ENCODE measurements at places on chromosomes 4 and X.

DNA sequence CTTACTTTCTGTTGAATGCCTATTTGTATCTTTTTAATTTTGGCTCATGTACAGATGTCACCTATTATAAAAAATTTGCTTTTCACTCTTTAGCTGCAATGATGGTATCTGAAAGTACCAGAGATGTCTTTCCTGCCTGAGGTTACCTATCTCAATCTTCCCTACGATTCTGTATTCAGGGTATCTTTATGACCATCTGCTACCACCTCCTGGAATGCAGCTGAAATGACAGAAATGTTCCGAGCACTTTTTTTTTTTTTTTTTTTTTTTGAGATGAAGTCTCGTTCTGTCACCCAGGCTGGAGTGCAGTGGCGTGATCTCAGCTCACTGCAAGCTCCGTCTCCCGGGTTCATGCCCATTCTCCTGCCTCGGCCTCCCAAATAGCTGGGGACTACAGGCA is 136.4 kb downstream of the REPS2 start:
- DNase-seq = no peak

DNA sequence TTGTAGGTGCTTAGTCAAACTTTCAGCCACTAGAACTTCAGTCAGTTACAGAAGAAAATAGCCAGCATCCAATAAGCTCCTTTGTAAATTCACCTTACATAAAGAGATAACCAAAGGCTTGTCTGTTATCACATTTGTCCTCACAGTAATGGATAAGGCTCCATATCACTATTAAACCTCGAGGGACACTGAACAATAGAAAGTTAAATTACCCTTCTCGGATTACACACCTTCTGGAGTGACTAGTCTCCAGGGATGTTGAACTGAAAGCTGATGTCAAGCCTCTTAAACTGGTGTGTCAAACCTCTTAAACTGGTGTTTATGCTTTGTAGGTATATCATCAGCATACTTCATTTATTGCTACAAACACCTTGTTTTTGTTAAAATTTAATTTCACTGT is 639.0 kb downstream of the CENPC start:
- DNase-seq = no peak

GRCh38 chr4:187118602-187119120 is 395.0 kb upstream of the FAT1 start:
- DNase-seq = no peak

DNA sequence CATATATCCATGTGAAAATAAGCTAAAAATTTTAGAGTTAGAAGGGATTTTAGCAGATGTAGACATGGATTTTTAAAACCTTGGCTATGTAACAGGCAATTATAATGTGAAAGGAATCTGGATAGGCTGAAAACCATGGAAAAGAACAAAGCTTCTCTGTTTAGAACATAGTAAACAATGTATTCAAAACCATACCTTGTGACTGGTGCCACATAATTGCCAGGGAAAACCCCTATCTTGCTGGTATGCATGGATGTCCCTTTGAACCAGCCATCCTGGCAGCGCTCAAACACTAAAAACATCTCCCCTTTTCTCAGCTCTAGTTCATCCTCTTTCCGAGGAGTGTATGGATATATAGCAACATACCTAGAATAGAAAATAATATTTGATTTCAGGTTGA is 110.6 kb upstream of the CBR4 start:
- DNase-seq = no peak

- no peak for DNase-seq
These were observed 20.8 kb upstream of the TMEM184C start for GRCh38 chr4:147596377-147596776.

DNA sequence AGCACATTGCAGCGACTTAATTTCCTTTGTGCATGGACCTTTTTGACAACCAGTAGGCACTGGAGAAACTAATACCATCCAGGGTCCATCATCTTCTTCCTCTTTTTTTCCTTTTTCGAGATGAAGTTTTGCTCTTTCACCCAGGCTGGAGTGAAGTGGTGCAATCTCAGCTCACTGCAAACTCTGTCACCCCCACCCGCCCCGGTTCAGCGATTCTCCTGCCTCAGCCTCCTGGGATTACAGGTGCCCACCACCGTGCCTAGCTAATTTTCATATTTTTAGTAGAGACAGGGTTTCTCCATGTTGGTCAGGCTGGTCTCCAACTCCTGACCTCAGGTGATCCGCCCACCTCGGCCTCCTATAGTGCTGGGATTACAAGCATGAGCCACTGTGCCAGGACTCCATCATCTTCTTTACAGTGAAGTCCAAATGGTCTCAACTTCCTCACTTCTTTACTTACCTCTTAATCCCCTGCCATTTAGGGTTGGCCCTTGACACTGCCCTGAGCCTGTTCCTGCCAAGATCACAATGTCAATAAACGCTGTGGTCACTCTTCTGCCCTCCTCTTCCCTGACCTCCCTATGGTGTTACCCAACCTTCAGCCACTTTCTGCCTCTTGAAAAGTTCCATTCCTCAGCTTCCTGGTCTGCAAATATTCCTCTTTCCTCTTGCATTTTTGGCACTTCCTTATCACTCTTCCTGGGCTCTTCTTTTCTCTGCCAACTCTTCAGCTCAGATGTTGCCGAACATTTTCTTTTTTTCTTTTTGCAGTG is 119.8 kb upstream of the SLC34A2 start:
- DNase-seq = no peak

GRCh38 chr4:11153171-11153750 is 275.4 kb downstream of the HS3ST1 start:
- DNase-seq = no peak

DNA sequence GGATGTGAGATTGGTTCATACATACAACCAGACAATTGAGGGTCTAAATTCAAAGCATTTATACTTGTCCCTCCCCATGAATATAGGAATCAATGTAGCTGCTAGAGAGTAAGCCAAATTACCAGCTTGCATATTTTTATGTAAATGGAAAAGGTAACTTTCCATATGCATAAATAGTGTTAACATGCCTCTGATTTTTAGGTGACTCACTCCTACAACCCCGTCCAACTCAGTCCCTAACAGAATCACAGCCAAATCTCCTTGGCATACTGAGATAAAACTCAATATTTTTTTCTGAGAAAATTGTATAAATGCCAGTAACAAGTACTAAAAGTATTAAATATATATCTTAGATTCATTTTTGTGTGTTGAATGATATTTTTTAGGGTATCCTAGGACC is 67.2 kb downstream of the INPP4B start:
- no peak for DNase-seq

GRCh38 chr4:116664198-116664597 is 421.2 kb downstream of the TRAM1L1 start:
- no peak for DNase-seq

GRCh38 chr4:86141161-86141560 is 218.7 kb downstream of the MAPK10 start:
- no peak for DNase-seq

DNA sequence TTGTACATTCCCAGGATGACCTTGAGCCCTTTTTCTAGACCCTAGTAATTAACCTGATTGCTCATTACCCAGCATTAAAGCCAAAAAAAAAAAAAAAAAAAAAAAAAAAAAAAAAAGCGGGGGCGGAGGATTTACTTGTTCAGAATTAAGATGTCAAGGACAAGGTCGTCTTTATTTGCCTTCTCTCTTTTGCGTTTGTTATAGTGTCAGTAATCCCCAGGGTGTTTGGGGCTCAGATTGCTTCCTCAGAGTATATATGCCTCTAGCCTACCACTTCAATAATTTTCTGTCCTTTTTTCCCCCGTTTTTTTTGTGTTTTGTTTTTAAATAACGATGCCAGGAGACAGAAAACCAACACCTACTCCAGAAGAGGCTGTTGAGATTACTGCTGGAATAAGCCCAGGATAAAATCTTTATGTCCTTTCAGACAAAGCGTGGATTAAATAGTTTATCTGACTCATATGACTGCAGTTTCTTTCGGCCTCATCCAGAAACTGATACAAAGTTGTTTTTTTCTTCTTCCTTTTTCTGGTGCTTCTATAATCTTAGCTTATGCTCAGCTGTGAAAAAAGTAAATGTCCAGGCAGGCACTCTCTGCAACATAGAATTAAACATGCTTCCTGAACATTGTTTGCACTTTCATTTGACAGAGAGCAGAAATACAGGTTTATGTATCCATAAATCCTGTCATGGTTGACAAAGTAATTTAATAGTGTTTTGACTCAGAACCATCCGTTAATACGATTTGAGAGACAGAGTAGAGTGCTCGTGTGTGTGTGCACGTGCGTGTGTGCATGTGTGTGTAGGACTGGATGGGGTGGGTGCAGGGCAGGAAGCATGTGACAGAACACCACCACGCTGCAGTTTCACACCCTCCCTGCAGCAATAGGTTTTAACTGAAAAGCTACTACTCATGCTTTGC is 138.6 kb downstream of the AFF1 start:
- DNase-seq = no peak

DNA sequence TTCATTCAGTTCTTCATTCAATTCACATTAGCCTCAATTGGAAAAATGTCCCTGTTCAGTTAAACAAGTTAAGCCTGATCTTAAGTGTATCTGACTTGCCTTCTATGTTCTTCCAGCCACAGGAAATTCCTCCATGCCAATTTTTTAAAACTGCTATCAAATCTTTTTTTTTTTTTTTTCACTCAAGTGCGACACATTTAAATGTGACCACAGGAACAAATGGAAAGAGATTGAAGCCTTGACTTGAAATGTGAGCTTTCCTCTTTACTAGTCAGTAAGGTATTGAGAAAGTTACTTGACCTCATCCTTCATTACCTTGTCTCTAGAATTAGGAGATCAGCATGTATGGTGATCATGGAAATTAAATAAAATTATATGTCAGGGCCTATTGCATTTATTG is 165.1 kb downstream of the SLIT2 start:
- no peak for DNase-seq

GRCh38 chr4:82770607-82771006 is 28.0 kb downstream of the SCD5 start:
- DNase-seq = no peak

DNA sequence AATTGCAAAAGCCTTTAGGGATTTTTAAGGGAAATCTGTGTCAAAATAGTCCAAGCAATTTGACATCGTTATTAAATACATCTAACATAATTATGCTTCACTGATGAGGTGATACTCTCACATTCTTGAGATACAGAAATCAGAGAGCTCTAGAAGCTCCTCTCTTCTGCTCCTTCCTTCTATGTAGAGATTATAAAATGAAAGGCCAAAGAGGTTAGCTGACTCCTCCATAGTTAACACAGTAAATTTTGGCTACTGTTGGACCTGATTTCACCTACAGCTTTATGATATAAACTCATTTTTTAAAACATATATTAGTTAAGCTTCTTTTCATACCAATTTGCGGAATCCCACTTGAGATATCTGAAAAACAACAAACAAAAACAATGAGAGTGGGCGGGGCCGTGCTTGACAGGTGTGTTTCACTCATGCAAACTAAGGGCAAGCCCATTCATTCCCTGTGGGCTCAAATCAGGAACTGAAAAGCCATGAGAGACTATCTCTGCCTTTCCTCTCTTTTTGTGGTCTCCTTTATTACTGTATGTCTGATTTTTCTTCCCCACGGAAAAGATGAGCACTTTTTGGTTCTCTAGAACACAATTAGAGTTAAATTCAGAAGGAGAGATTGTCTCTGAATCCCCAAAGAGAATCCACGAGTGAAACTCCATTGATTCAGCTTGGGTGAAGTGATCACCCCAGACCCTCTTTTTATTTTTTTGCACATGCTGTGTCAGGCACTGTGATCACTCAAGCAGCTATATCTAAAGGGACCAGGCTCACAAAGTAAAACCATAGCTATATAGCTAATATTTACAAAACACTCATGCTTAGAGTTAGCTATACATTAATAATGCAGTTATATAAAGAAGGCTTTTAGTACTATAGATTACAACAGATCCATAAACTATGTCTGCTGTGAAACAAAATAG is 566.3 kb downstream of the IL15 start:
- no peak for DNase-seq

DNA sequence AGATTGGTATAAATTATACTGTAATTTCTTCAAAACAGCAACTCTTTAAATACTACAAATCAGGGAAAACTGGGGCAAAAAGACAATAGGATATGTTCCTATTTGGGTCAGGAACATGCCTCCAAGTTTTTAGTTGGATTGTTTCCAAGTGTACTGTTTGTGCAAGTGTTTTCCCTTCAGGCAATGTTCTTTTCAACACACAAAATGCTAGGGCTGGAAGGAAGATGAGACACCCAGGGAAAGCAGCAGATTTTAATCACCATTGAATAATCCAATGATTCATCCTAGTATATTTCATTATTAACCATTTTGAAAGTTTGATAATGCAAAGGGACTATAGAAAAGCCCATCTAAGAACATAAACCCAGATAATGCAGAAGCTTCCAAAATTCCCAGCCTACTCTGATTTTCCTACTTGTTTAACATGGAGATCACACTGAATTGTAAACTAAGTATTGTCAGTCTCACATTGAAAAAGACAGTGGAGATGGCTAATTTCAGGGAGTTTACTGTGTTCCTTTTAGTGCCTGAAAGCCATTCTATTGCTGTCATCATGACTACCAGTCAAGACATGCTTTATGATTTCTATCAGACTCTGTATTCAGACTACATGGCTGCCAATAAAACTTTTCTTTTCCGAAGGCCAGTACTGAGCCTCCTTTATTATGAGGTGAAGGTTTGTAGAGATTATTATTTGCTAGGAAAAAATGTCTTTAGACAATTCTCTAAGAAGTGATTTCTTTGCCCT is 38.6 kb downstream of the COL4A6 start:
- DNase-seq = no peak

- DNase-seq = no peak
These were observed 37.4 kb downstream of the DAPP1 start for GRCh38 chr4:99853999-99854398.

DNA sequence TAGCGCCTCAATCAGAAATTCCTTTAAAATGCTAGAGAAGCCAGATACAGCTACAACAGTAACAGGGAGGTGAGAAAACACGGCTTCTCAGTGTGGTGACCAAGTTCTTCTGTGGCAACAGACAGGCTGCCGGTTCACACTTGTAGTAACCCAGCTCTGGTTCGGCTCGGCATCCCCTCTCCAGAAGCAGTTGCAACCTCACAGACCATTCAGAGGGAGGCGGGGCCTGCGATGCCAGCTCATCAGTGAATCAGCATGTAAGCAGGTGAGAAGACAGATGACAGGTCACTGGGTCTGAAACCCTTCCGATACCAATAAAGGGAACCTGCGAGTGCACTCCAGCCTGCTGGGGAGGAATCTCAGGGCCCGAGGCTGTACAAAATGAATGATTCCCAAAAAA is 251.0 kb downstream of the KCNIP4 start:
- DNase-seq = no peak

DNA sequence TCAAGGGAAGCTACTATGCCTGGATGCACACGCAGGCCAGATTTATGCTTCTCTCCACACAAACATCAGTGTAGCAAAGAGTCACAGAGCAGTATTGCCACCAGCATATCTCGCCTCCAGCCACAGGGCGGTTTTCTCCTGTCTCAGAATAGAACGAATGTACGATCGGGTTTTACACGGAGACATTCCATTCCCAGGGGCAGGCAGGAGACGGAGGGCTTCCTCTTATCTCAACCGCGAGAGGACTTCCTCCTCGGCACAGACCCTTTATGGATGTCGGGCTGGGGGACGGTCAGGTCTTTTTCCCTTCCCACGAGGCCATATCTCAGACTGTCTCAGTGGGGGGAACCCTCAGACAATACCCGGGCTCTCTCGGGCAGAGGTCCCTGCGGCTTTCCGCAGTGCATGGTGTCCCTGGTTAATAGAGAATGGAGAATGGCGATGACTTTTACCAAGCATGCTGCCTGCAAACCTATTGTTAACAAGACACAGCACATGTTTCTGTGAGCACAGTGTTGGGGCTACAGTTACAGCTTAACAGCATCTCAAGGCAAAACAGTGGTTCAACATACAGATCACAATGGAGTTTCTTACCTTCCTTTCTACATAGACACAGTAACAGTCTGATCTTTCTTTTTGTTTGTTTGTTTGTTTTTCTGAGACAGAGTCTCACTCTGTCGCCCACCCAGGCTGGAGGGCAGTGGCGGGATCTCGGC is 24.1 kb downstream of the CSF2RA start:
- no peak for DNase-seq

Measured in D721Med (cell line).